Ovary (tissue), 10 donors: ENCODE measurements at places on chromosomes 6 and 20.

GRCh38 chr6:15268137-15268908 lies 22.5 kb downstream of the JARID2 start:
- no peak overlapping the region for H3K27ac ChIP-seq
- H3K4me3 ChIP-seq: no peak overlapping the region
- H3K4me1 ChIP-seq: peaks cover 36% of the 10 kb centered on the region
- H3K27me3 ChIP-seq: no peaks in the 10 kb centered on the region

DNA sequence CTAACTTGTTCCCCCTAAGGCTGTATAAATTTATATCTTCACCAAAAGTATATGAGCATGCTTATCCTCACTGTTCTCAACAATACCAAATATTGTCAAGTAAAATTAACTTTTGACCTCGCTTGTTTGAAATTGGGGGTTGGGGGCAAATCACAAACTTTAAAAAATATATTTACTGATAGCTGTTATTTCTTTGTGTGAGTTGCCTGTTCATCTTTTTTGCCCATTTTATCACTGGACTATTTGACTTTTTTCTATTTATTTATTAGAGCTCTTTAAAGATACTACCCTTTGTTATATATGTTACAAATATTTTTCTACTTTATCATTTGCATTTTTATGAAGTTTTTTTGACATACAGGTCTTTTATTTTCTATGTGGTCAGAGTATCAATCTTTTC lies 187.7 kb downstream of the ZDHHC14 start:
- peaks cover 2% of the 10 kb centered on the region for H3K4me1 ChIP-seq
- no peaks in the 10 kb centered on the region for H3K36me3 ChIP-seq
- no peak overlapping the region for H3K27ac ChIP-seq
- no peaks in the 10 kb centered on the region for H3K27me3 ChIP-seq

DNA sequence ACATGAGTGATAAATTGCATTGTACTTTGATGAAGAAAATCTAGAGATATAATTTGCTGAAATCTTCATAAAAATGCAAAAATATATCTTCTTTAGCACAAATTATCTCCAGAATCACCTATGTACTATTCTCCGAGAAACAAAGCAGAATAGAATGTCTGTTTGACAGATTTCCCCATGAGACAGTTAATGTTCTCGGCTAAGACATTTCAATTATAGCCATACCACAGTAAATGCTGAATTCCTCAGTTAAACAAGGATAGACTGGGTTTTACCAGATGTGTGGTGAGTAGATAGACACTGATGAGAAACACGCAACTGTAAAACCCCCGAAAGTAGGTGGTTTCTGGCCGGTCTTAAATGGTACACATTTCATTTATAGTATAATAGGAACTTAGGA lies 69.8 kb downstream of the SNAP25 start:
- no peaks in the 10 kb centered on the region for H3K4me1 ChIP-seq
- no peak overlapping the region for H3K4me3 ChIP-seq
- H3K27ac ChIP-seq: no peak overlapping the region
- no peaks in the 10 kb centered on the region for H3K27me3 ChIP-seq
- H3K36me3 ChIP-seq: no peaks in the 10 kb centered on the region

DNA sequence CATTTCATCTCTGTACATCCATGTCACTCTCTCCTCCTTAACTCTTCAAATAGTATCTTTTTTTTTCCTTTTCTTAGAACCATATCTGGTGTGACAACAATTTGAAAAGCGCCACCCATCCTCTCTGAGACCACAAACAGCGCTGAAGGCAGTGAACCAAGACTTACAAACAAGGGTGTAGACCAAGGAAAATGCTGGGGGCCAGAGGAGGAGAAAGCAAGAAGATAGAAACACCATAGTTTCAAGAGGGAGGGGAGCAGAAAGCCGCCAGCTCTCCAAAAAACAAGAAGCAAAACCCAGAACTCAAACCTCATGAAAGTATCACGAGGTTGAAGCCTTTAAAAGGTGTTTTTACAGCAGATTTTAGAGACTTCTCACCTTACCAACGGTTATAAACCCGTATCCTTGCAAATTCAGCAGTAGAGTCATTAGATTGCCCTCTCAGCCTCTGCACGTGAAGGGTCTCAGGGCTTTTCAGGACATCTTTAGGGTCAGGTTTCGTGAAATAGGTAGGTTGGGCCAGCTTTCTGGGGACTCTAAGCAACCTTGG lies 13.3 kb upstream of the RIPOR2 start:
- H3K36me3 ChIP-seq: no peaks in the 10 kb centered on the region
- no peak overlapping the region for H3K27ac ChIP-seq
- no peaks in the 10 kb centered on the region for H3K27me3 ChIP-seq
